Smooth muscle cell of the brain vasculature (primary cell): ENCODE measurements at places on chromosomes 1 and 21.

DNA sequence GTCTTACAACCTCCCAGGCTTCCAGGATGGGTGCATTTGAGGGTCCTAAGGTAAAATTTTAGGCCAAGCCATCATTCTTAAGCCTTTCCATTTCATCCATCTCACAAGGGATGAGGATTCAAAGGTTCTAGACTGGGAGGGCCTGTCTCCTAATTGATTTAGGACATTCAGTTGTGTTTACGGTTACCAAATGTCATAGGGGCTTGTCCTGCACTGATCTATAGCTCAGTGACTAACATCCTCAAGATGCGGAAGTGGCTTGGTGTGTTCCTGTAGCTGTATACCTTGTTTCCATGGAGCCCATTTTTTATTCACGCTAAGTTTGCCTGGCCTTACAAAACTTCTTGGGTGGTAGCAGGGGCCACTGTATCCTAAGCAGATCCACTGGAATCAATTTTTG lies 52.8 kb downstream of the DUSP10 start:
- DNase-seq, result no peak

- no peak for DNase-seq
Measured at GRCh38 chr1:63621075-63621474, 27.9 kb downstream of the PGM1 start.

DNA sequence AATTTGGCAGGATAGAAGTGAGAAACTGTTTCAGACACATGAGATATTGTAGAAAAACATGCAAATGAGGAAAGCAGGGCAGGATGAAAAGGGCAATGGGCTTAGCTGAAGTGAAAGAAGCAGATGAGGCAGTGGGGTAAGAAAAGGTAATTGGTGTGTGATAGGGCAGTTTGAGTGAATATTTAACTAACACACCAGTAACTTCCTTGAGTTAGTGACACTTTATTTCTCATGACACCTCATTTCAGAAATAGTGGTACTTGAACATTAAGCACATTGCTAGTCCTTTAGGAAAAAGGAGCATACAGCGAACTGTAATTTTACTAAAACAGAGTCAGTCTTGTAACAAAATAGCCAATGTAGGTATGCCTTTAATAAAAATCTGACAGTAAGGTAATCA lies 415.0 kb downstream of the DPYD start:
- no peak for DNase-seq

- no peak for DNase-seq
Measured at GRCh38 chr1:36142121-36142520, 7.2 kb downstream of the TRAPPC3 start.
